Stimulated activated CD4-positive, alpha-beta T cell treated with anti-CD3 and anti-CD28 coated beads, Interleukin-2, amount 100 ng/mL, for 24 hours (primary cell): ENCODE measurements at places on chromosomes 12 and 14.

DNA sequence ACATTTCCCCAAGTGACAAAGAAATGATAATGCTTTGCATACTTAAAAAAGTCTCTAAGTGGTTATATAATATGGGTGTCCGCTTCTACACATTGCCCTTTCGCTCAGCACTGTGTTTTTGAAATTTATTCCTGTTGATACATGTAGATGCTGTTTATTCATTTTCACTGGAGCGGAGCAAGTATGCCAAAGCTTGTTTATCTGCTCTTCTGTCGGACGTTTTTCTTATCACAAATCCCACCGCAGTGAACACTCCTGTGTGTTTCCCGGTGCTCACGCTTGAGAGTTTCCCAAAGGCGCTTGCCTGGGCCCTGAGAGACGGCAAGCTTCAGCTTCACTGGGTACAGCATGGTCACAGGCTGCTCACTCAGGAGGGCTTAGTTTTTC is 50.2 kb downstream of the TPCN1 start:
- no peak for DNase-seq

GRCh38 chr14:98651037-98651436 is 621.0 kb downstream of the BCL11B start:
- DNase-seq = no peak

- DNase-seq = no peak
These were observed 259.8 kb downstream of the NUAK1 start for GRCh38 chr12:105878964-105879363.

GRCh38 chr14:75549169-75549568 is 26.9 kb downstream of the BATF start:
- no peak for DNase-seq

DNA sequence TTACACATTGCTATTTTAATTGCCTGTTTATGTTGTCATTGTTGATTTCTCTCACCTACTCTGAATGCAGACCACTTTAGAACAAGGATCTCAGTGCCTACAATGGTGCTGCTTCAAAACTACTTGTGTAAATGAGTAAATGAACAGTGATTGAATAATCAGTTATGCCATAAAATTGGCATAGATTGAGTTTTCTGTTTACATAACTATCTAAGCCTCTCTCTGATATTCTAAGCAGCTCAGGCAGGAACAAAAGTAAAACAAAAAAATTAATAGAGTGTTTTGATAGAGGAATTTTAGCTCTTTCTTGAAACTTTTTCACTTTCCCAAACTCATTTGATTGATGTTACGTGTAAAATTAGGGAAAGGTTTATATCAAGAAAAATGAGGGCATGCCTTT is 232.3 kb upstream of the KITLG start:
- no peak for DNase-seq

- DNase-seq = no peak
These were observed 803.5 kb upstream of the FLRT2 start for GRCh38 chr14:84726471-84726870.

DNA sequence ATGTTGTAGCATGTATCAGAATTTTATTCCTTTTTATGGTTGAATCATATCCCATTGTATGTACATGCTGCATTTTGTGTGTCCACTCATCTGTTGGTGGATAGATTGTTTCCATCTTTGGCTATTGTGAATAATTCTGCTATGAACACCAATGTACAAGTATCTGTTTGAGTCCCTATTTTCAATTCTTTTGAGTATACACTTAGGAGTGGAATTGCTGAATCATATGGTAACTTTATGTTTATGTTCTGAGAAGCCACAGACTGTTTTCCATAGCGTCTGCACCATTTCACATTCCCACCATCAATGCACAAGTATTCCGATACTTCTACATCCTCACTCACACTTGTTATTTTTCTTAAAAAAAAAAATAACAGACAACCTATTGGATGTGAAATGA is 91.5 kb downstream of the ARF6 start:
- no peak for DNase-seq

DNA sequence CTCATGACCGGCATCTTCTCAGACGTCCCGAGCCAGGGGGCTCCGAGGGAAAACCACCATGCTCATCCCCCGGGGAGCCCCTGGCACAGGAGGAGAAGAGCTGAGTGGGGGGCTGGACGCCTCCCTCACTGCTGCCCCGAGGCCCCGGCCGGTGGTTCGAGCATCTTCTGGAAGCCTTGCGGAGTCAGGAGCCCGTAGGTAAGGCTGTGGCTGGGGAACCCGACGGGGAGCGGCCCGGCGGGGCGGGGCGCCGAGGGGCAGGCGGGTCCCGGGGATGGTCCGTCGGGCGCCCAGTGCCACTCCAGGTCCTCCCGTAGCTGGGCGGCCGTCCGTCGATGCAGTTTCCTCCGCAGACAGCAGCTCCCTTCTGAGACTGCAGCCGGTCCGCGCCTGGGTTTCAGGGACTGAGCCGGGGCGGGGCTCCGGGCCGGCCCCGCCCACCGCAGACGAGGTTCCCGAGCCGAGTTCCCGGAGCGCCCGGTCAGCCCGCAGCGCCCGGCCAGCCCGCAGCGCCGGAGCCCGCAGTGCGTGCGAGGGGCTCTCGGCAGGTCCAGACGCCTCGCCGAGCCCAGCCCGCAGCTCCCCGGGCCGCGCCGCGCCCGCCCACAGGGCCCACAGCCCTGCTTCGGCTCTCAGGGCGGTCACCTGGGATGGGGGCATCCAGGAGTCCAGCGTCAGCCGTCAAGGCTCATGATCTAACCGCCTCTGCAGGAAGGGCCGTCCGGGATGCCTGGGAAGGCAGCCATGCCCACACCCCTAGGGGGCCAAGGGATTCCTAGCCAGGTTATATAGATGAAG is at the start of gene PGF:
PGF (minus strand) TSS at position 369 of the 798 bp plus-strand sequence; CDS start at position 14, 355 bp downstream.
- DNase-seq = peak; percentile 54

DNA sequence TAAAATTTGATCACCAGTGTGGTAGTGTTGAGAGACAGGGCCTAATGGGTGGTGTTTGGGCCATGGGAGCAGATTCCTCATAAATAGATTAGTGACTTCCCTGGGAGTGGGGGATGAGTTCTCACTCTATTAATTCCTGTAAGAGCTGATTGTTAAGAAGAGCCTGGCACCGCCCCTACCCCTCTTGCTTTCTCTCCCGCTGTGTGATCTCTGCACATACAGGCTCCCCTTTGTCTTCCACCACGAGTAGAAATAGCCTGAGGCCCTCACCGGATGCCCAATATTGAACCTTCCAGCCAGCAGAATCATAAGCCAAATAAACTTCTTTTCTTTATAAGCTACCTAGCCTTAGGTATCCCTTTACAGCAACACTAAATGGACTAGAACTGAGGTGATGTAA is 31.9 kb upstream of the CAND1 start:
- no peak for DNase-seq

GRCh38 chr12:64122154-64122553 is 99.9 kb downstream of the KICS2 start:
- no peak for DNase-seq

GRCh38 chr14:95679998-95680735 is 6.1 kb upstream of the TCL1B start:
- no peak for DNase-seq

DNA sequence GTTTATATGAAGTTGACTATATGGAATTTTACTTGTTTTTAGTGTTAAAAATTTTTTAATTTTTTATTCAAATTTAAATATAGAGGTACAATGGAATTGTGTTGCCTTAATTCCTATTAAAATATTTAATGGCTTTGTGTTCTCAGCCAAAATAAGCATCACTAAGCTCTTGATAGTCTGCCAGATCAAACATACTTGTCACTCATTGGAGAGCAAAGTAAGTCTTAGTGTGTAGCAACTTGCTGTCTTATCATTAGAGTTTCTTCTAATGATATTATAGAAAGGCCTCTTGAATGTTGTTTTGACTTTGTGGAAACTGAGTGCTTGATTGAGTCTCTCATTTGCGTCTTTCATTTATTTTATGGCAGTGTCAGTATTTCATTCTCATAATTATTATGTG is 10.7 kb downstream of the SFSWAP start:
- DNase-seq = no peak
